Breast epithelium (tissue), 4 donors: ENCODE measurements at places on chromosomes 4 and X. TPM values are rescaled to one million over a fixed set of nuclear protein-coding genes. Genes with fewer than 3 reads are reported as not detected.
A peak's percentile ranks its signal among the peaks of the same experiment; 100 is the strongest.

TBC1D9 gene
- total RNA-seq = 195 TPM

TRIM61 gene
- total RNA-seq = 0.44 TPM

ADAMTS3 gene
- 1.9 TPM for total RNA-seq

ARX gene
- total RNA-seq = not detected

CPZ gene
- total RNA-seq = 13.4 TPM

DNA sequence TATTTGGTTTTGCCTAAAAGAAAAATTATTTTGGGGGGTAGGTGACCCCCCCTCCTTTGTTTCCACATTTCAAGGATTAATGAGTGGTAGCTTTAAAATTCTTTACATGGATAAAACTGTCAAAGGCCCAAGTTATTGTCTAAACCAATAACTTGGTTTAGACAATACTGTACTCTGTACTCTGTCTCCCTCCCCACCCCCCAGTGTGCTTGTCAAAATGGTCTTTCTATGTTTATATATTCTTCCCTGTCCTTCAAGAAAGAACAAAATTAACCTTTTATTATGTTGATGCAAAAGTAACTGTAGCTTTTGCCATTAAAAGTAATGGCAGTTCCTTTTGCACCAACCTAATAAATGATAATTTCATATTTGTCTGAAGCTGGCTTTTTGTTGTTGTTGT, 9.5 kb upstream of the RGN start:
- DNase-seq = no peak

DNA sequence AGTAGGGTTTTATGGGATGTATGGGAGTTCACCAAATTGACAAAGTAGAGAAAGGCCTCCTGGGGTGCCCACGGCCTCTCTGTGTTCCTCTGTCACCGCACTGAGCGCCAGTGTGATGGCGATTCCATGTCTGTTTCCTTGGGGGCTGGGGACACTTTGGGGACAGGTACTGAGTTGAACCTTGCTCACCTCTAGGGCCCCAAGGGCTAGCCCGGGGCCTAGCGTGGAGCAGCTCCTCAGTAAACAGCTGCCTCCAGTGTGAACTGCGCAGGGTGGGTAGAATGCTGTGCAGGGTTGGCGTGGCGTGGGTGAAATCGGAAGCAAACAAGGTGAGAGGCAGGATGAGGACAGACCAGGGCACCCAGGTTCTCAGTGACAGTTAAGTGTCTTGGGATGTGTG, 97.8 kb downstream of the PPP2R2C start:
- DNase-seq = no peak

- DNase-seq = no peak
These were observed 45.6 kb upstream of the GRIA3 start for GRCh38 chrX:123138473-123138872.

- DNase-seq = no peak
These were observed 85.7 kb downstream of the POU3F4 start for GRCh38 chrX:83593634-83594294.

- DNase-seq = no peak
These were observed 298.8 kb downstream of the GBA3 start for GRCh38 chr4:22991576-22991975.

DNA sequence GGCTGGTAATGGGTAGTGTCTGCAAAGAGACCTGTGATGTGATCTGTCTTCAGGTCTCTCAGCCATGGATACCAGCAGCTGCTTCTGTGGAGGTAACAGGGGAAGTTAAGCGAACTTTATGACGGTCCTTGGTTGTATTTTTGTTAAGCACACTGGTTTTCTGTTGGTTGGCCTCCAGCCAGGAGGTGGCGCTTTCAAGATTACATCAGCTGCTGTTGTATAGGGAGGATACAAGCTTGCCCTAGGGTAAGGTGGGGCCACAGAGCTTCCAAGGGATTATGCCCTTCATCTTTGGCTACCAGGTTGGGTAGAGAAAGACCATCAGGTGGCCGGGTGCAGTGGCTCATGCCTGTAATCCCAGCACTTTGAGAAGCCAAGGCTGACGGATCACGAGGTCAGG, 834.2 kb upstream of the GALNTL6 start:
- no peak for DNase-seq

DNA sequence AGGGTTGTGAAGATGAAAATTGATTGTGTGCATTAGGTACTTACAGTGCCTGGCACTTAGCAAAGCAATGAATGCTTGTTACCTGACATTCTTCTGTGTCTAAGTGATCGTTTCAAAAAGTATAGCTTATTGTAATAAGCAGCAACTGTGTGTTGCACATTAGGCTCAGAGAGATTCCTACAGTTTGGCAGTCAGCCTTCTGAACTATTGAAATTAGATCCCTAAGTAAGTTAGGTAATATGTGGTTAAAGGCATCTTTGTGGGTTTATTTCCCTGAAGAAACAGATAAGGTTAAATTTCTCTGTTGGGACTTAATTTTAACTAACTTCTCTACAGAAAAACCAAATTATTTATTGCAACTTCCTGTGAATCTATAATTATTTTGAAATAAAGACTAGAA, 93.4 kb downstream of the REPS2 start:
- no peak for DNase-seq

- no peak for DNase-seq
These were observed 17.4 kb downstream of the ARHGAP24 start for GRCh38 chr4:85492336-85492735.

DNA sequence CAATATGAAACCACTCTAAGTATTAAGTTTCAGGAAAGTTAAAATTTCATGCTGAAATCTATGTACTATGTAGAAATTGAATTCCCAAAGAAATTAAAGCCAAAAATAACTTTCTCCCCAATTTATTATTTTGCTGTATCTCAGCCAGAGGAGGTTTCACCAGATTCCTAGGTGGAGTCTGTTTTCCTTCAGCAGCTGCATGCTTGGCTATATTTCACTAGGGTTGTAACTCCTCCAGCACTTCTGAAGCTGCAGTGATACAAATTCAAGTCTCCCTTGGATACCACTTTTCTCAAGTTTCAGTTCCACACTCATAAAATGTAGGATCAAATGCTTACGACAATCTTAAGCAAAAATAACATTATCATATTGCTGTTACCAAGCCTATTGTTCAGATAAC, 41.2 kb upstream of the ZC4H2 start:
- no peak for DNase-seq

DNA sequence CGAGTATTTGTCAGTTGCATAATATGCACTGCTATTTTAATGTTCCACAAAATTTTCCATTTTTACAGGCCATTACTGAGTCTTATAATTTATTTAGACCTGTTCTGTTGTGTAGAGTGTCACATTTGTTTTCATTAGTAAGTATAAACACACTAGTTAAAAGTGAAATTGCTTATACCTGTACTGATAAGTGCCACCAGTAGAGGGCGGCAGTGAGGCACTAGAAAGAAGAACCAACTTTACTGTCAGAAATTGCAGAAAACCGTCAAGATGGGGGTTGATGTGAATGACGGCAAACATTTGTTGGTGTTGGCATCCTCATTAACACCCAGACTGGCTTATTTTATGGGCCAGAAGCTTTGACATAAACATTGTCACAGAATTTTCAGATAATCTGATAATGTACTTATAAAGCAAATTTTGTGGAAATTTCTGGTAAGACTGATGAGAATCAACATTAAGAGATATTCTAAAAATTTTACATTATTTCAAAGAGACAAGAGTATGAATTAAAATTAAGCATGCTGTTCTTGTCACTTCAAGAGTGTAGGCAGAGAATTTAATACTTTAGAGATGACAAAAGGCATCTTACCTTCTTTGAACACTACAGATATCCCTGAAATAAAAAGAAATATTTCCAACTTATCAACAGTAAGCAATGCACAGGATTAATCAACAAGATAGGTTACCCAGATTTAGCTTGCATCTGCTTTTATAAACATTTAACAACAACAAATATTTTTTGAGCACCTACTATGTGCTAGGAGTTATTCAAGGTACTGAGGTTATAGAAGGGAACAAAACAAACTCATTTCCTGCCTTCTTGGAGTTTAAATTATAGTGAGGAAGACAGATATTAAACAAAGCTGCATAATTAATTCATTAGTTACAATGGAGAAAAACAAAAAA, 24.9 kb downstream of the ALPK1 start:
- peak; percentile 53 for DNase-seq

DNA sequence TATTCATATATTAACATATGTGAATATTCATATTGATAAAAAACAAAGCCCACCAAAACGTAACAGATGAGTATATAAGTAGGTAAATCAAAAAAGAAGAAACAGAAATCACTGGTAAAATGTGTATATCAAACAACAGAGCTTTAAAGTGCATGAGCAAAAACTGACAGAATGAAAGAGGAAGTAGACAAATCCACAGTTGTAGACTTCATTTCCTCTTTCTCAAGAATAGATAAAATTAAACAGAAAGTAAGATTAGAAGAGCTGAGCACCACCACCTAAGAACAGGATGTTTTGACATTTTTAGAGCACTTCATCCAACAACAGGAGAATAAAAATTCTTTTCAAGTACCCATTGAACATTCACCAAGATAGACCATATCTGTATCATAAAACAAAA, 64.6 kb downstream of the CNKSR2 start:
- DNase-seq = no peak

DNA sequence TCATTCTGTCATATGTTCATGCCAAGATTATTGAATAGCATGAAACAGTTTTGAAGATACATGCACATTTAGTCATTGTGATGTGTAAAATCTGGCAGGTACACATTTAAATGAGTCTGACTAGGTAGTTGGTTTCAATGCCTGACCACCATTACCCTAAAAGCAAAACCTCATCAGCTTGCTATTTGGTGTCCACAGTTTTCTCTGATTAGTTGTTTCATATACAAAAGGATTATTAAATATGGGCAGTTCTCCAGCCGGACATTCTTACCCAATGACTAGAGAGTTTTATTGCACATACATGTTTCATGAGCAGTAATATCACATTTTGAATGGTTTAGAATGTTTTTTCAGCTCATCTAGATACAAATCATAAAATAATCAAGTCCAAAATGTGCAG, 23.7 kb downstream of the DCHS2 start:
- DNase-seq = no peak

DNA sequence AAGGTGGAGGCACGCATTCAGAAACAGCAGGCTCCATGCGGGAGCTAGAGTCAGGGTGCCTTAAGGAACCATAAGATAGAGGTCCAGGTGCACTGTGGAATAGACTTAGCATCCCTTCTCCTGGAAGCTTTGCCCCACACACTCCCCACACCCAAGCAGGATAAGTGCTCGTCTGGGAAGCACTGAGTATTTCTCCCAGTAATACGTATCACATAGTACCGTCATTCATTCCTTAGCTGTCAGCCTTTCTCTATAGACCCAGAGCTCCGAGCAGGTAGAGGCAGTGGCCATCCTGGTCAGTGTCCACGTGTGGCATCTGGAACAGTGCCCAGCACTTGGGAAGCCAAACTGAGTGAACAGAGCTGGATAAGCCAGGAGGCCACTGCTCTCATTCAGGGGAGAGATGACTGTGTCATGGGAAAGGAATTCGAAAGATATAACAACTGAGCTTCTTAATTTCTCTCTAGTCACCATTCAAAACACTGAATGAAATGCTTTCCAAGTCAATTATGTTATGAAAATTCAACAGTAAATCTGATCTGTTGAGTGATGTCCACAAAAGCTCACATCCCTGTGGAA, 9.9 kb downstream of the APBB2 start:
- no peak for DNase-seq

- no peak for DNase-seq
These were observed 85.9 kb downstream of the UNC5C start for GRCh38 chr4:95462921-95463320.

GRCh38 chr4:123168812-123169211, 227.8 kb upstream of the SPRY1 start:
- no peak for DNase-seq

- DNase-seq = no peak
These were observed 65.6 kb downstream of the MCF2 start for GRCh38 chrX:139642241-139642927.

DNA sequence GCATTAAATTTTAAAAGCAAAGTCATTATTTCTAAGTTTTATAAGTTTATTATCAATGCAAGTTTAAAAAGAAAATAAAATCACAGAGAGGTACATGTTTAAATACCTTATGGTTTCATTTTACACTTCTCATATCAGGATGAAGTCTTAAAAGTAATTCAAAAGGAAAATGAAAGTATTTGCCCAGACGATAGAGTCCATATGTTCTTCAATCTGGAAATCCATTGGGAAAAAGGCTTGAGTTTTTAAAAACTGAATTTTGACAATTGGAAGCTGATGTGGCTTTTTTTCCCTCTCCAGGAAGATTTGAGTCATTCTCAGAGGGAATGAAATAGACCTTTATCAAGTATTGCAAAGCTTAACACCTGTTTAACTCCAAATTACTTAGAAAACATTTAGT, 37.1 kb downstream of the MAB21L2 start:
- no peak for DNase-seq
